ENCODE measurements at places on chromosomes 5 and 9.

DNA sequence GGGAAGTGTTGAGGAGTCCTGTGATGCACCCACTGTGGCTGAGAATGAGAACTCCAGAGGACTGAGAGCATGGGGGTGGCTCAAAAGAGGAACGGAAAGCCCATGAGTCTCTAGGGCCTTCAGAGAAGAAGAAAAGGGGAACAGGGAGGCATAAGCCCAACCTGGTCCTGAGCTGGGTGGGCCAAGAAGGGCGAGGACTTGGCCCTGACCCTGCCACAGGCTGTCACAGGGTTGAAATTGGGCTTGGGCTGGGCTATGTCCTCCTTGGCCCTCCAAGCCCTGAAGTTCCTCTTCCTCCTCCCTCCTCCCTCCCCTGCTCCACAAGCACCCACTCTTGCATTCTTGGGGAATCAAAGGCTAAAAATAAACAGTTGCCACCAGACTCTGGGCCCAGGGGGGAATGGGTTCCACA is 49.3 kb upstream of the PPARGC1B start:
- no peak for DNase-seq

DNA sequence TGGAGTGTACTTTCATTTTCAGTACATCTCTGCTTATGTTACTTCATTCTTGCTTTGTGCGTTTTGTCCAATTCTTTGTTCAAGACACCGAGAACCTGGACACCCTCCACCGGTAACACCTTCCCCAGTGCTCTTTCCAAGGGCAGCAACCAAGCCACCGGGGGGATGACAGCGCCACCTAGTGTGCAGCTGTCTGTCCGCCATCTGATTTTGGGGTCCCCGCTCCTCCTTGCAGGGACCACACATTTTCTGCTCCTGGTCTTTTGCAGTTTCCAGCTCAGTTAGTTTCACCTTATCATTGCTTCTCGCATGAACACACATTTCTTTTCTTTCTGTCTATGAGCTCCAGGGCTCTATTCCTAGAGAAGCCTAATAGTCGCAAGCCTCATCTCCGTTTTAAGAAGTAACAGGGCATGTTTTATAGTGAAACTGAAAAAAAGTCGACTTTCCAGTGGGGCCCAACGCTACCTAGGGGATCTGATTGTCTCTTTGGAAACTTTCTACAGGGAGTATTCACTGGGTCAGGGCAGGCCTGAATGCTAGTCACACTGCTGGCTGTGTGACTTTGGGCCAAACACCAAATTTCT is 152.1 kb downstream of the FSTL4 start:
- no peak for DNase-seq

DNA sequence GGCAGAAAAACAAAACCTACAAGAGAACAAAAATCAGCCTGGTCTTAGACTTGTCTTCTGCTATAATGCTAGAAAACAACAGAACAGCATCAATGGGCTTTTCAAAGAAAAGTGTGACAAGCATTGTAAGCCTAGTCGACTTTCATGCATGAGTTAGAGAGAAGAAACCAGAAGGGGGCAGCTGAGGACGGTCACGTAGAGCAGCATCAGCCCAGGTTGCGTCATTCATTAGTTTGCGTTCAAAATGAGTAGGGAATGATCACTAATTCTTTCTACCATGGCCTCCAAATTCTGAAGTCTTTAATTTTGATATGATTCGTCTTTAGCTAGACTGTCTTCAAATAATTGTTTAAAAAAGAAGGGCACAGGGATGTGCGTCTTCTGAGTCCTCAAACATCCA is 4.7 kb upstream of the ISCA1 start:
- DNase-seq, result no peak

GRCh38 chr5:22591461-22591860 is 261.7 kb downstream of the CDH12 start:
- no peak for DNase-seq

DNA sequence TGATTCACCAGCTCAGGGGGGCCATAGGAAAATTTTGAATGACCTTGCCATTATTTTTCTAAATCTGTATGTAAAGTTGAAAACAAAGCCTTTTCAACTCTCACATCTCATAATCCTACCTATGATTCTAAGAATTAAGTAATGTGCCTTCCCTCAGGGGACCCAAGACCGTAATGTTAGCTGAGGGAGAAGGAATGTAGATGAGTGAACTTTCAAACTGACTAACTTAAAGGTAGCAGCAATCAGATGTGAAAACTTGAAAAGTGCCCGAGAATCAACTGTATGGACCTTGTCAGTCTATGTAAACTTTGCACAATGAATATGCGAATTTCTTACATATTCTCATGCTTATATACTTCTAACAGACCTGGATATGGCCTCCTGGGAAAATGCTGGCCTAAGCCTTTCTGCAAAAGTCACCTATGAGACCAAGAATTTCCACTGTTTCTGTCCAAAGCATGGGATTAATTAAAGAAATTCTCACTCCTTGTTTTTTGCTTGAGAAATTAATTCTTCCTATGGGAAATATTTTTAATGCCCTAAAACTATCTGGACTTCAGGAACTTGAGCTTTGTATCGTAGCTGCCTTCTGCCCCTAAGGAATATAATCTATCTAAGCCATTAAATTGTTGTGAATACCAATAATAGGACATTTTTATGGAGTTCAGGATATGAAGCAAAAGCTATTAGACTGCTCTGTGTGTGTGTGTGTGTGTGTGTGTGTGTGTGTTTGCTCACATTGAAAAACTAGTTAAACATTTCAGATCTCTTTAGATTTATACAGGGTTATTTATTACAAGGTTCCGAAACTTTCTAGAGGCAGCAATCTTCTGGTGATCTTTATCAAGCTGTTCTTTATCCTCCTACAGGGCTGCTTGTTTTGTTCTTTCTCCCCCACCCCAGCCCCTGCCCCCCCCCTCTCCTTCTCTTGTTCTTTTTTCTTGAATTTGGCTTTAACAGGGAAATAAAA is 169.1 kb upstream of the CLINT1 start:
- no peak for DNase-seq

DNA sequence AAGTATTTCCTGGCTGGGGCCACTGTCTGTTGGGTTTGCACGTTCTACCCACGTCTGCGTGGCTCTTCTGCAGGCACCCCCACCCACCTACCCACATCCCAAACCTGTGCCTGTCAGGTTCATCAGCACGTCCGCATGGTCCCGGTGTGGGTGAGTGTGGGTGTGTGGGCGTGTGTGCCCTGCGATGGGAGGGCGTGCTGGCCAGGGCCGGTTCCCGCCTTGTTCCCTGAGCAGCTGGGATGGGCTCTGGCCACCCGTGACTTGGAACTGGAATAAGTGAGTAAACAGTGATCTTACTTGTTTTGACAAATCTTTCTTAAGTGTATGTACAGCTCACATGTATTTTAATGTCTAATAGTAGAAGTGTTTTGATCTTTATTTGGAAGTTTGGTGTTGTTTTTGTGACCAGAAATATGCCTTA is 20.4 kb downstream of the ERGIC1 start:
- no peak for DNase-seq

GRCh38 chr5:110951373-110951791 is 120.1 kb upstream of the TSLP start:
- DNase-seq, result no peak

DNA sequence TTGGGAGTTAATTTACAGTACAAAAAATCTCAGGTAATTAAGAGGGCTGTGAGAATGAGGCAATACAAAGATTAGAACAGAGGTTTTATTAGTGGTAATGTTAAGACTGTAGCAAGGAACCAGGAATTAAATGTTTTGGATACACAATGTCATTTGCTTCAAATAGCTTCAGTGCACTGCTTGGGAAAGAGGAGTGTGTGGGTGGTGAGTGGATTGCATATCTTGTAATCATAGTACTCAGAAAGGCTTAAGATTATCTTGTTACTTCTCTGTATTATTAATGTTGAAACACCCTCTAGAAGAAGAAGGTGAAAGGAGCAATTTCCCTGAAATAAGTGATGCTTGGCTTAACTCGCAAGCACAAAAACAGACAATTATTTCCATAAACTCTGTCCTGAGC is 21.0 kb upstream of the TBCA start:
- DNase-seq, result no peak

- DNase-seq, result no peak
Measured at GRCh38 chr9:26229324-26230054, 551.2 kb upstream of the TUSC1 start.

DNA sequence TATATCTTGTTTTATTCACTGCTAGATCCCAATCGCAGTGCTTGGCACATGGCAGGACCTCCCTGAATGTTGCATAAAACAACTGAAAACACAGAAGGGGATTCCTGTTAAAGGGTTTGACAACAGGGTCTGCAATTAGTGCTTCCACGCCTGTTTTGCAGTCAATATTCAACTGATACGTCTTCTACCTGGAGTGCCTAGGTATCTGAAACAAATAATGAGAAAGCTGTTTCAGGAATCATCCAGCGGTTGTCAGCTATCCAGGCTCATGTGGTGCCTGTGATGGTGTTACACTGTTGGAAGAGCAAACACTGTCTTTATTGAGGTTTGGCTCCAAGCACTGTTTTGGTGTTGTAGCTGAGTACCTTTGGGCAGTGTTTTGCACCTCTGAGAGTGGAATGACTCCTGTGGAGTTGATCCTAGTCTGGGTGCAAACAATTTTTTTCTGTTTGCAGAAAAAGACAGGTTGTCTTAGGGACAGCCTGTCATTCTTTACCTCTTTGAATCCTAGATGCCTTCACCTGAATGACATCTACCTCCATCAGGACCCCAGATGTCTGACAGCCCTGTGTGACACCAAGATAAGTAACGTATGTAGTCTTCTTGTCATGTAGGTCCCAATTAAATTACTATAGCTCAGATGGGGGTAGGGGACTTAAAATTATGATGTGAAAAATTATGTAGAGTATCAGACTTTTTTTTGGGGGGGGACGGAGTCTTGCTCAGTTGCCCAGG is 14.8 kb upstream of the MATR3 start:
- DNase-seq, result no peak

- no peak for DNase-seq
Measured at GRCh38 chr5:120053841-120054240, 410.3 kb upstream of the PRR16 start.

DNA sequence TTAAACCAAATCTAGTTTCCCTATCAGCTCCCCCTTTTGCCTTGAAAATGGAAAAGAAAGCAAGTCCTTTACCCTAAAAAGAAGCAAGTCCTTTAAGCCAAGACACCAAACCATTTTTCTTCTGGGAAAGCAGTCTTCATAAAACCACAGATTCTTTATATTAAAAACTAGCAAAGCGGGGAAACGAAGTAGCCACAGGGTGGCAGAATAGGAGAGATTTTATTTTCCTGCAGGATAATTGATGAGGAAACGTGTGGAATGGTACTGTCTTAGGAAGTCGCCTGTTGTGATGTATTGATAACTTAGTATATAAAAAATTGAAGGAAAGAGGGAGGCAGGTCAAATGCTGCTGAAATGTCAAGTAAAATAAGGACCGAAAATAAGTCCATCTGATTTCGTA is 41.1 kb downstream of the ZNF883 start:
- DNase-seq, result no peak

GRCh38 chr9:93059011-93059714 is 662 bp downstream of the SUSD3 start:
- no peak for DNase-seq

- peak; percentile 34 for DNase-seq
Measured at GRCh38 chr5:1174122-1174936, 27.1 kb upstream of the SLC6A19 start.

GRCh38 chr5:17709011-17709710 is 74.9 kb downstream of the TAF11L14 start:
- DNase-seq, result no peak

- no peak for DNase-seq
Measured at GRCh38 chr5:142959683-142960657, 189.8 kb downstream of the ARHGAP26 start.

DNA sequence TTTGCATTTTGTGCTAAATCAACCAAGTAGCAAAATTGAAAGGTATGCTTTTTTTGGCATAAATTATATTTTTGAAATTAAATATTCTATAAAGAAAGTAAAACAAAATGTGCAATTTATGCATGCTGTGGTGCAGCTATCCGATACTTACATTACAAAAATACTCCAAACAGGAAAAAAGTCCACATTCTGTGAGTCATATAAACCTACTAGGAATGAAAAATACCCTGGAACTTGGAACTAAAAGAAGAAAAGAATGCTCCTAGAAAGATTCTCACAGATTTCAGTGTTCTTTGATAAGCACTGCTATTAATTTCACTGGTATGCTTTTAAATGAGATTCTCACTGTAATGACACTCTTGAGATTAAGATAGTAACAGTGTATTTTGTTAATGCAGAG is 92.6 kb downstream of the OSMR start:
- DNase-seq, result no peak

GRCh38 chr5:55338810-55339243 is 31.0 kb downstream of the MTREX start:
- no peak for DNase-seq

DNA sequence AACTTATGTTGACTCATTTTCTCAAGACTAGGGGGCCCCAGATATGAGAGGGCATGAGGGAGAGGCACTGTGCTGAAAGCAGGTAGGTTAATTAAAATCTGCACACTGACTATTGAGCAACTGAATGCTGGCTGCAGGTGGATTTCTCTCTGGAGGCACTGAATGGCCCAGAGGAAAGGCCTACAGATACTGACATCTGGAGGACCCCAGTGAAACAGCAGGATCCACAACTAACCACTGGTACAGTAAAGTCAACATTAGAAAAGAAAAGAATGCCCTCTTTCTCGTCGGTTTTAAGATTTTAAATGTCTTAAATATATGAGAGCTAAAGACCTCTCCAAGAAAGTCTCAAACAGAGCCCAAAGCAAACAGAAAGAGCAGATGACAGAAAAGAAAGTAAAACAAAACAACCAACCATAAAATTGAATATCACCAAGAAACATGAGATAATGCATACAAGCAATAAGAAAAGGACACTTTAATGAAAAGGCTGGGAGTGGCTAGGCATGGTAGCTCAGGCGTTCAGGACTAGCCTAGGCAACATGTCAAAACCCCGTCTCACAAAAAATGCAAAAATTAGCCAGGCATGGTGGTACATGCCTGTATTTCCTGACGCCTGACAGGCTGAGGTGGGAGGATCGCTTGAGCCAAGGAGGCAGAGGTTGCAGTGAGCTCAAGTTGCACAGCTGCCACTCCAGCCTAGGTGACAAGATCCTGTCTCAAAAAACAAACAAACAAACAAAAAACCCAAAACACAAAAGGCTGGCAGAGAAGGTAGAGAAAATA is 43.3 kb downstream of the PUM3 start:
- no peak for DNase-seq

DNA sequence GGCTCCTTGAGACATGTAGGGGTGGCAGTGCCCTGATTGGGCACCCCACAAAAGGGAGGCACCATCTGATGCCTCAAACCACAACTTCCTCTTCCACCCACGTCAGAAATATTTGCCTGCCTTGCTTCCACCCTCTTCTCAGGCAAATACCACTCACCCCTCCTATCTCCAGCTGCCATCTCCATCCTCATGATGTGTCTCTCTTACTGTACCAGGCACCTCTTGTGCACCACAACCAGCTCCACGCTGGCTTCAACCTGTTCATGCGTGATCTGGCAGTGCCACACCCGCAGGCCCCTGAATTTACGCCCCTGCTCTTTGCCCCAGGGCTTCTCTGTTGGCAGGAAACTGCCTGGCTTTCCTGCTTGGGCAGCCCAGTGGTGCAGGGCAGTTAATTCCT is 87.8 kb upstream of the HSPA9 start:
- no peak for DNase-seq
